ENCODE measurements at places on chromosomes 2 and 18. TPM values are rescaled to one million over a fixed set of nuclear protein-coding genes. Genes with fewer than 3 reads are reported as not detected.

The TUBA4B gene
- 0.11 TPM for total RNA-seq

The CCDC138 gene
- total RNA-seq, result 7.4 TPM

The OR6B3 gene
- total RNA-seq, result not detected

The IL1RL1 gene
- total RNA-seq, result 0.77 TPM

The TRIM43 gene
- total RNA-seq, result not detected
